ENCODE measurements at places on chromosomes 13 and 19.
A peak's percentile ranks its signal among the peaks of the same experiment; 100 is the strongest.

- no peak for DNase-seq
Observed at GRCh38 chr13:95382916-95383315, 81.7 kb upstream of the ABCC4 start.

- DNase-seq = no peak
Observed at GRCh38 chr13:25867038-25867437, 184.8 kb downstream of the SHISA2 start.

- DNase-seq = no peak
Observed at GRCh38 chr19:10747674-10748073, 29.8 kb downstream of the DNM2 start.

DNA sequence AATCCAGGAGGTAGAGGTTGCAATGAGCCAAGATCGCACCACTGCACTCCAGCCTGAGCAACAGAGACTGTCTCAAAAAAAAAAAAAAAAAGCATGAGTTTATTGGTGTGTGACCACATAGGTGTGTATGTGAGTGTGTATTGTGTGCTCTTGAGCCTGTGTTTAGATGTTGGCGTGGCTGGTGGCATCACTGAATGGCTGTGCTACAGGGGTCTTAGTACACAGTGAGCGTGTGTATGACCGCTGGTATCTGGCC, 2.5 kb downstream of the SLC1A5 start:
- no peak for DNase-seq

GRCh38 chr13:96816874-96817273, 177.4 kb downstream of the OXGR1 start:
- no peak for DNase-seq

- DNase-seq = no peak
Observed at GRCh38 chr13:86572115-86572514, 772.9 kb upstream of the SLITRK6 start.

GRCh38 chr13:77724092-77724491, 26.6 kb downstream of the SLAIN1 start:
- DNase-seq = no peak

- DNase-seq = no peak
Observed at GRCh38 chr13:52377898-52378297, 28.1 kb downstream of the THSD1 start.

- DNase-seq = no peak
Observed at GRCh38 chr13:49616676-49617065, 11.6 kb upstream of the ARL11 start.

GRCh38 chr13:112567161-112567862, 20.6 kb downstream of the TUBGCP3 start:
- DNase-seq = no peak

DNA sequence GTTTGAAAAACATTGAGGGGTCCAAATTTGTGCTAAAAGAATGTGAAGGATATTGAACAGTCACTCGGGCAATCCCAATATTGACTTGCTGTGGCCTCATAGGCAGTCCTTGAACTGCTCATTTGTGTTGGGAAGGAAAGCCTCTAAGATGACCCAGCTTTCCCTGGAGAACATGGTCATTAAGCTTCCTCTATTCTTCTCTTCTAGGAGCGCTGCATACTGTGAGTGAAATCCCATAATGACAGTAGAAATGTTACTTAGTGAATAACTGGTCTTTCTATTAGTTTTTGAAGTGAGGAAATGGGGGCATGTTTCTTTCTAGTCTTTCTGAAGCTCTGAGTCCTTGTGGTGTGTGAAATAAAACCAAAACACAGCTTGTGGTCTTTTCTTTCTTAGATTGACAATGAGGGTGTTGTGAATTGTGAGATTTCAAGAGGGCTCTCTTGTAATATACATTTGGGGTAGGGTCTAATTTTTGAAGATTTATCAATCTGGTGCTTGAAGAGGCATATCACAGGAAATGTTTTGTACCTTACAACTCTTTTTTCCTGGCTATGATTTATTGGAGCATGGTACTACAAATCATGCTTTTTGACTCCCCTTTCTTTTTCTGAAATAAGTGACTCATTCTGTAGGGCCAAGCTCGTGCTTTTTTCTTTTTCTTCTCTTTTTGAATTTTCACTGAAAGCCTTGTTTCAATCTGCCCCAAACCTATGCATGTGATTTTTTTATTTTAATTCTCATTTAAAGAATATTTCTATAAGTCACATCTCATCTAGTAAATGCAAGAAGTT, 250.8 kb downstream of the OXGR1 start:
- no peak for DNase-seq

DNA sequence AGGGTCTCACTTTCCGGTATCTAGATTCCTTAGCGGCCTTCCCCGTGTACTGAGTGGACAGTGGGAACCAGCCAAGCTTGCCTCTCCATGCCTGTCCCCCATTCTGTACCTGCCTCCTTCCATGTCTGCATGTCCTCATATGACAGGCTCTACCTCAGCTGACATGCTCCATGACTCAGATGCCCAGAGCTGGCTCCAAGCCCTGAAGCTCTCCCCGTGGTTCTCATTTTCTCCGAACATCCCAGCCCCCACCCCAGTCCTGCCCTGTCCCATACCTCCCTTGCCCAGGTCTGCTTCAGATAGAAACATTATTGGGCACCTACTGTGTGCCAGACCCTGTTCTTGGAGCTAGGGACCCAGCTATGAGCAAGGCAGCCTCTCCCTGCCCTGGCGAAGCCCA, 17.1 kb upstream of the SHFL start:
- DNase-seq = no peak

GRCh38 chr13:80341101-80341755, at the start of gene SPRY2:
Gene SPRY2 (minus strand): TSS chr13:80341126. CDS start chr13:80337705, 3,421 bp downstream.
- peak; percentile 37 for DNase-seq

GRCh38 chr13:101970341-101970740, 431.5 kb downstream of the FGF14 start:
- DNase-seq = no peak

DNA sequence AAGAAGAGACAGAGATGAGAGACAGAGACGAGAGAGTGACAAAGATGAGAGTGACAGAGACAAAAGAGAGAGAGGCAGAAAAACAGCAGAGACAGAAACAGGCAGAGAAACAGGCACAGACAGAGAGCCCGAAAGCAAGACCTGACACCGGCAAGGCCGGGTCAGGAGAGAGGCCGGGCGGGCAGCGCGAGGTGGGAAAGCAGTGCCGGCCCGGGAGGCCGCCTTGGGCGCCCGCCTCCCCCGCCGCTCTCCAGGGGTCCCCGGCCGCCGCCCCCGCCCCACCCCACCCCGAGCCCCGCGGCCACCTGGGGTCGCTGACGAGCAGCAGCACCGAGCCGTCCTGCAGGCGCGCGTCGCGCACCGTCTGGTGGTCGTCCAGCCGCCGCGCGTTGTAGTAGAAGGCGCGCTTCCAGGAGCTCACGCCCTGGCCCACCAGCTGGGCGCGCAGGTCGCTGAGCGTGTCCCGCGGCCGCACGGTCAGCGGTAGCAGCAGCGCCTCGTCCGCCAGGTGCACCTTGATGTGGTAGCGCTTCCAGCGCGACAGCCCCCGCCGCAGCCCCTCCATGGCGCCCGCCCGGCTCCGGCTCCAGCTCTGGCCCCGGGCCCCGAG, at the start of gene TINCR:
Gene TINCR, minus strand, starts transcription at position 594 of the 610 bp plus-strand sequence.
- DNase-seq = no peak

DNA sequence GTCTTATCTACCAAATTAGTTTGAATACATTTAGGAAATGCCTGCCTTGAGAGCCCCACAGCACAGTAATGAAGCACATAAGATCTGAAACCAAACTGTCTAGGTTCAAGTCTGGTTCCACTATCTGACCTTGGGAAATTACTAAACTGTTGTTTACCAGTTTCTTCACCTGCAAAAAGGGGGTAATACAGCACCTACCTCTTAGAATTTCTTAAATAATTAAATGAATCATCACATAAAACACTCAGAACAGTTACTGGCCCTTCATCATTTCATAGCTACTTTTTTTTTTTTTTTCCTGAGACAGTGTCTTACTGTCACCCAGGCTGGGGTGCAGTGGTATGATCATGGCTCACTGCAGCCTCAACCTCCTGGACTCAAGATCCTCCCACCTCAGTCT, 59.6 kb downstream of the USP12 start:
- no peak for DNase-seq

- DNase-seq = no peak
Observed at GRCh38 chr13:113205428-113205931, 3.0 kb downstream of the PCID2 start.

GRCh38 chr13:81987159-81987558, 1646.2 kb upstream of the SPRY2 start:
- no peak for DNase-seq

- no peak for DNase-seq
Observed at GRCh38 chr13:38752686-38753085, 65.8 kb downstream of the FREM2 start.

DNA sequence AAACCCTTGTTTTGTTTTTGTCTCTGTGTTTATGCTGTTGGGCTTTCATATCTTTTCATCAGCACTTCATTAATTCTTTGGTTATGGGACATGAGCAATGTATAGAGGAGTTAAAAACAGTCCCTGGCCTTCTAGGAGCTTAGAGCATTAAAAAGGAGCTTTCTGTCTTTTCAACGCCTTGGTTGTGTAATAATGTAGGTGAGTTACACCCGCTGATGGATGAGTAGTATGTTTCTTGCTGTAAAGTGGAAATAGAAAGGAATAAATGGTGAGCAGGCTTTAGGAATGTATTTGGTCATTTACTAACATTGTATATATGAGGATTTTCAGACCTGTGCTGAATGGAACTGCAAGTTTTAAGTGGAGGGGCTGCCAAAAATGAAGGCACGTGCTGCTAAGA, 121.5 kb upstream of the RNF113B start:
- DNase-seq = no peak

DNA sequence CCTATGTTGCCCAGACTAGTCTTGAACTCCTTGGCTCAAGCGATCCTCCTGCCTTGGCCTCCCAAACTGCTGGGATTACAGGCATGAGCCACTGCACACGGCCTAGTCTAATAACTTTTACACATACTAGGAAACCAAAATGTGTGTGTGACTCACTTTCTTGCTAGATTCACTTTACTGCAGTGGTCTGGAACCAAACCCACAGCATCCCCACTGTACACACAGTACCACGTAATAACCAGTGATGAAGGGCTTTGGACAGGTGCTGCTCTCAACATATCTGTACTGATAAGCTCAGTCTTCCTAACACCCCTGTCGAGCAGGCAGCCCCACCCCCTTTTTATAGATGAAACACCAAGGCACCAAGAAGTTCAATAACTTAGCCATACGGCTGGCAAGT, 5.1 kb downstream of the DNMT1 start:
- no peak for DNase-seq

GRCh38 chr19:5960005-5961001, 17.6 kb downstream of the RANBP3 start:
- no peak for DNase-seq

- peak; percentile 80 for DNase-seq
Observed at GRCh38 chr19:15463861-15464371, 428 bp downstream of the RASAL3 start.

DNA sequence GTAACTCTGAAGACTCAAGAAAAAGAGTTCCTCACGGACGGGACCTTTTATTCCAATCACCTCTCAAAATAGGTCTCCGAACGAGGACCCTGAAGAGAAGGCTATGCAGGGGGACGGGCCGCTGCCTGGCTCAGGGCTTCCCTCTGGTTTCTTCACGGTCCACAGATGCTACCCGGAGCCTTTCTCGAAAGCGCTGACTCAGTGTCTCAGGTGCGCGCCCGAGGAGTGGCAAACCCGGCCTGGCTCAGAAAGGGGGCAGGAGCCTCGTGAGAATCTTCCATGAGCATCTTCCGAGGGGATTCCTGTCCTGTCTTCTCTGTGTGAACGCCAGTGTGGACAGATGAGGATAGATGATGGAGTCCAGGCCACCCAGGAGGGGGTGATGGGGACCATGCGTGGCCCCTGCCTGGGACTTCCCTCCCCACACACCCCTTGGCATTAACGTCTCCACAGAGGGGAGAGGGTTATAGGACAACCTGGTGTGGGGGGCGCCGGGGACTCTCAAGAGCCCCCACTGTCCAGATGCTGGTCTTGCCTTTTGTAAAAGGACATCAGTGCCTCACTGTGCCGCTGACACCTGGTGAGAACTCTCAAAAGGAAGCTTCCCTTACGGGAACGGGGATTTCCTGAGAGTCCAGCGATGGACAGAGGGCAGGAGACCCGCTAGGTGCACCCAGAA, 16.5 kb downstream of the LSM4 start:
- DNase-seq = no peak

DNA sequence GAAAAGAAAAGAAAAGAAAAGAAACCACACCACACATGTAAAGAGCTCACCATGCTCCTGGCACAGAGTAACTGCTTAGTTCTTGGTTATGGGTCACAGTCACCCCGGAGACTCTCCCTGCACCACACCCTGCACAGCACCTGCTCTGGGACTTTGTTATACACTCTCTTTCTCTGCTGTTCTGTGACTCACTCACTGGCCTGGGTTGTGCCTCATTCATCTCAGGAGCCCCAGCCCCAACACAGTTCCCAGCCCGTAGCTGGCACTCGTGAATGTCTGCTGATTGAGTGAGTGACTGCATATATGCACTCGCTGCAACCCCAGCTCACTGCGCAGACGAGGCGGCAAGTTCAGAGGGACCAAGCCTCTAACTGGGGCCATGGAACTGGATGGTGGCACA, 22.9 kb upstream of the ZNF507 start:
- DNase-seq = no peak

- DNase-seq = no peak
Observed at GRCh38 chr13:111344471-111345191, 24.2 kb downstream of the TEX29 start.

- DNase-seq = no peak
Observed at GRCh38 chr13:36571444-36571843, 102.4 kb upstream of the SERTM1 start.

DNA sequence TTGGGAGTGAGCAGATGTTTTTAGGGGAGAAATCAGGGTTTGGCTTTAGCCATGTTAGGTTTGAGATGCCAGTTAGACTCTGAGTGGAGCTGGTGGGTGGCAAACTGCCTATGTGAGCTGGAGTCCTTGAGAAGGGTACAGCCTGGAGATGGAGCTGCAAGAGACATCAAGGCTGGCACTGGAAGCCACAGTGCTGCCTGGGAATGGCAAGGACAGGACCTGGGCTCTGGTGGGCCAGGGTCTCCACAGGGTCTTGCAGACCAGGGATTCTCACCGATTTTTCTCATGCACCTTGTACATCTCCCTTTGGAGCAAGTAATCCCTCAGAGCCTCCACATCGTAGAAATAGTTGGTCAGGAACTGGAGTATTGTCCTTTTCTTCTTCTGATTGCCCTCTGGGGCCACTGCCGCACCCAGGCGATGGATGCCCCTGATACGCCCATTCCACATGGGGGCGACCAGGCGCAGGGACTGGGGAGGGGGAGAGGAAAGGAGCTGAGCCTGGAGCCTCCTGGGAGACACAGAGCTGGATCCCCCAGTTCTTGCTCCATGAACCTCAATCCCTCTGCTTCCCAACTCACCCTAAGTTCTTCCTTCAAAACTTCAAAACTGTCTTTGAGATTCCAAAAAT, 1.7 kb downstream of the DMAC2 start:
- DNase-seq = no peak

- DNase-seq = no peak
Observed at GRCh38 chr13:29175250-29175873, 355.2 kb downstream of the MTUS2 start.
